ENCODE measurements at places on chromosomes 16 and 17.

DNA sequence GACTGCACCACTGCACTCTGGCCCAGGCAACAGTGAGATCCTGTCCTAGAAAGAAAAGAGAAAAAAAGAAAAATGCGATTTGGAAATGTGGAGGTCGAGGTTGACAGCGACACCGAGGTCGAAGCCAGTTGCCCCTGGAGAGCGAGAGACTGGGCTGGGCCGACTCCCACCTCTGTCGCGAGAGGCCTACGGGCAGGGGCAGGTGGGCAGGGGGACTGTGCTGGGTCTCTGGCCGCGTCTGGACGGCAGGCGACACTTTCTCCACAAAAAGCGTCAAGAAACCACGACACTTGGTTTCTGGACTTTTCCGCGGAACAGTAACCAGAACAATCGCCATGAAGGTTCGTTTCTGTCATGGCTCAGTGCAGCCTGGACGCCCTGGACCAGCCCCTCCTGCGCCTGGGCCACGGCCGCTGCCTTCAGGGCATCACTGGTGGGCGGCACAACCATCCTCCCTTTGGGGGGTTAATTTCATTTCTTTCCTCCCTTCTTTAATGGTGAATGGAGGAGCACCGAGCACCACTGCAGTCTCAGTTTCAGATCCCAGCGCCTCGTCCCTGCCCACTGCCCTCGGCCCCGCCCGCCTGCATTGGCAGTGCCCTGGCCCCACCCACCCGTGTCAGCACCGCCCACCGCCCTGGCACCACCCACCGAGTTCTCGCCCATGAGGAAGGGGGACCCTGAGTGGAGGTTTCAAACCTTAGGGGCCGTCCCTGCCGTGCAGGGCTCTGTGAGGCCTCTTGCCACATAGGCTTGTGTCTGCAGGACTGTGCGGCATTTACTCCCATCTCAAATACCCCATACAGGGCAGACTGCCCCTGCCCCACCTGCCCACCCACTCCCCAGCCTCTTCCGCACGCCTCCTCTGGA is 18.5 kb upstream of the CDH15 start:
- no peak for DNase-seq

GRCh38 chr17:80956321-80957190 is 35.1 kb upstream of the CHMP6 start:
- DNase-seq: no peak

DNA sequence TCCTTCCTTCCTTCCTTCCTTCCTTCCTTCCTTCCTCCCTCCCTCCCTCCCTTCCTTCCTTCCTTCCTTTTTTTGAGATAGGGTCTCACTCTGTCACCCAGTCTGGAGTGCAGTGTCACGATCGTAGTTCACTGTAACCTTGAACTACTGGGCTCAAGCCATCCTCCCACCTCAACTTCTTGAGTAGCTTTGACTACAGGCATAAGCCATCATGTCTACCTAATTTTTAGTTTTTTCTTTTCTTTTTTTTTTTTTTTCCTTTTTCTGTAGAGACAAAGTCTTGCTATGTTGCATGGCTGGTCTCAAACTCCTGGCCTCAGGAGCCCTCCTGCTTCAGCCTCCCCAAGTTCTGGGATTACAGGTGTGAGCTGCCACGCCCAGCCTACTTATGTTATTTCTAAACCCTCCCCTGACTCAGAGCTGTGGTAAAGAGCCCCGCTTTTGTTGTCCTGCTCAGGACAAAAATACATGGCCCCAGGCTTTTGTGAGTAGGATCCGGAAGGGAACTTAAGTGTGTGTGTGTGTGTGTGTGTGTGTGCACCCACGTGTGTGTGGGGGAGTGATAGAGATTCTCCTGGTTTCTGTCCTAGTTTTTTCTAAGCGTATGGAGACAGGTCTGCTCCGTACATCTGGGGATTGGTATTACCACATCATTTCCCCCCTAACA is 67.1 kb downstream of the PRKCB start:
- no peak for DNase-seq

DNA sequence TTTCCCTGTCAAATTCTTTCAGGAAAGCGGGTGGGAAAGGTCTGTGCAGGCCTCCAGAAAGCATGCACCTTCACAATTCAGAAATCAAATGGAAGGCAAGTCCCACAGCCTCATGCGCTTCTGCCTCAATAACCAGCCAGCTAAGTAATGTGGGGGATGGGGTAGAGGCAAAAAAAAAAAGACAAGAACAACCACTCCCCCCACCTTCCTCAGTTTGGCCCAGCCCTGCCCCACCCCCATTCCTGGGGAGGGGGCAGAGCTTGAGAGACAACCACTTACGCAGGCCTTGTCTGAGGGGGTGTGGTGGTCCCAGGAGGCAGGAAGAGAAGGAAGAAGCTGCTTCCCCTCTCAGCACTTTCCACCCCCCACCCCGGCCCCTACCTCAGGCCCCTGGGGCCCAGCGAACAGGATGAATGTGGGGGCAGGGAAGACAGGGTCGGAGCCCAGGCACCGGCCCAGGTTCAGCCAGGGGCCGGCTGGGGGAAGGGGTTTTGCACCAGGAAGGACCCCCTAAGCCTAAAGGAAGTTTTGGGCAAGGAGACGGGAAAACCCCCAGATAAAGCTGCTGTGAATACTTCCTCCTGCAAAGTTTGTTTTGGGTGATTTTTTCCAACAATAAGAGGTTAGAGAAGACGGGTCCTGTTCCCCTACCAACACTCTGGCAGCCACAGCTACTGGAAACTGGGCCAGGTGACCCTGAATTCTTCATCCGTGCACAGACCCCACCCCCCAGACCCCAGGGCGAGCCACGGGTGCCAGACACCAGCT is 1.2 kb downstream of the JUP start:
- no peak for DNase-seq

DNA sequence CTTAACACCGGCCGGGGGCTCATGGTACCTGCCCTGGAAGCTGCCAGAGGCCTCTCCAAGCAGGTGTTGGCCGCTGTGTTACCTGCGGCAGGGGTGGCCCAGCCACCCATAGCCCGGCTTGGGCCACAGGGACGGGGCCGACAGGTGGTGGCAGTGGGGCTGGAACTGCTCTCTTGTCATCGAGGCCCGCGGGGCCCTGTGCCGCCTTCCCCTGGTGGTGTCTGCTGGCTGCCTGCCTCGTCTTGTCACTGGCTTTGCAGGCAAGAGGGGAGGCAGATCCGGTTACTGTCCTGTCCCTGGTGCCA is 27.1 kb downstream of the GSE1 start:
- no peak for DNase-seq

GRCh38 chr16:2584729-2585650 is 47.2 kb downstream of the PDPK1 start:
- DNase-seq: no peak

GRCh38 chr17:1732833-1733321 is 8.4 kb downstream of the WDR81 start:
- no peak for DNase-seq

- no peak for DNase-seq
Measured at GRCh38 chr16:19997264-19997663, 76.4 kb downstream of the GPR139 start.

DNA sequence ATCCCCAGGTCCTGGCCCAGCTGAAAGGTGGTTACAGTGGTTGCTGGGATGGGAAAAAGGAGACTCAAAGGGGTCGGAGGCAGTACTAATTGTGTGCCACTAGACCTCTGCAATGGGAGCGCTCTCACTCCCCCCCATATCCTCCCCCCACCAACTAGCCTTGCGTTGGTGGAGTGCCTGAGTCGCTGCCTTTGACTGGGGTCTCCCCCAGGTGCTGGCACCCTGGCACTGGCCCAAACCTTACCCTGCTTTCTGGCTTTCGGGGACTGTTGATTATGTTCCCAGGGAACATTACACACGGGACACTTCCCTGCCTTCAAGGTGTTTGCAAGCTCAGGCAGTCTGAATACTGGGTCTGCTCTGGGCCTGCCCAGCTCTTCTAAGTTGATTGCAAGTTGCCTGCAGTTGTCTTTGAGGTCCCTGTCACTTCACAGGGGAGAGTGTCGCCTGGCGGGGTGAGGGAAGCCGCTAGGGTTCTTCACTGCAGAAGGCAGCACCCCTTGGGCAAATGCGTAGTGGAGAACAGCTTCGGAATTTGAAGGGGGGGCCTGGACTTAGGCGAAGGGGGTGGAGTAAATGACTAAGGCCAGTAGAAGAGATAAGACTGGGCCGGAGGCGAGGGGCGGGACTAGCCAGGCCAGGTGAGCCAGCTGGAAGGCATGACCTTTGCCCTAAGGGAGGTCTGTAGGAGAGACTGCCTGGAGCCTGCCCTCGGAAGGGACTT is 98.0 kb downstream of the RAB11FIP4 start:
- DNase-seq: no peak
